ENCODE measurements at places on chromosomes 1 and 21. TPM values are rescaled to one million over a fixed set of nuclear protein-coding genes. Genes with fewer than 3 reads are reported as not detected.

DNA sequence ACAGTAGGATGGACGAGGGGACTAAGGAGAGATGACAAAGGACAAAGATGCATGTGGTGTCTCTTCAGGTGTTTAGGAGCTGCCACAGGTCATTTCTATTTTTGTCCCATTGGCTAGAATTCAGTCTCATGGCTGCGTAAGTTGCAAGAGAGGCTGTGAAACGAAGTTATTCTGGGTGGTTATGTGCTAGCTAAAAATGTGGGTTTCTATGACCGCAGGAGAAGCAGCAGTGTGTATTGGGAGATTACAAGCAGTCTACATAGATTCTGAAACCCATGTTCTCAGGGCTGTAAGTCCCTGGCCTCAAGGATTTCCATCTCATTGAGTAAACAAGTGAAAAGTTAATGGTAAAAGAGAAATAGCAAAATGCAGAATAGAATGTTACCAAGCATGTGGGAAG is 110.7 kb downstream of the SPATA46 start:
- DNase-seq: no peak

ANGPTL3 gene
- not detected for total RNA-seq

DNA sequence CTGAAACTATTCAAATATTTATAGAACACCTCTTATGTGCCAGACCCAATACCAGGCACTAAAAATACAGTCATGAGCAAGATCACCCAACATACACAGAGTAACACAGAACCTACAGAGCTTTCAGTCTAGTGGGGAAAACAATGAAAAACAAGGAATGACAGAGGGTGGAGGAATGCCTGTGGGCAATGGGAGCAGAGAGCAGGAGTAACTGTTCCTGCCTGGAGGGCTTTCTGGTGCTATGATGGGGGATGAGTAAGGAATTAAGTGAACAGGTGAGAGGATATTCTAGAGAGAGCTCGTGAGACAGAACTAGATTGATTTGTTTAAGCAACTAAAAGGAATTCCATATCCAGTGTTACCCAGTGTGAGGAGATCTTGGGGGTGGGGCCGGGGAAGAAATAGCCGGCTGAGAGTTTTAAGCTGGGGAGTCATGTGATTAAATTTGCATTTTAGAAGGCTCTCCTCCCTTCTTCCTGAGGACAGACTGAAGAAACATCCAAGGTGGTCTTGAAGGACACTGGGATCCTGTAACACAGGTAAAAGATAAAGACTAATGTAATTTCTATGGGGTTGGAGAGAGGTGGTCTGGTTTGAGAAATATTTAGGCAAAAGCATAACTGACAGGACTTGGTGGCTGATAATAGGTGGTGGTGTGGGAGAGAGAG is 2.1 kb upstream of the CD53 start:
- no peak for DNase-seq

TRIM46 gene
- total RNA-seq: 25.7 TPM

XKR8 gene
- 17.3 TPM for total RNA-seq

DNA sequence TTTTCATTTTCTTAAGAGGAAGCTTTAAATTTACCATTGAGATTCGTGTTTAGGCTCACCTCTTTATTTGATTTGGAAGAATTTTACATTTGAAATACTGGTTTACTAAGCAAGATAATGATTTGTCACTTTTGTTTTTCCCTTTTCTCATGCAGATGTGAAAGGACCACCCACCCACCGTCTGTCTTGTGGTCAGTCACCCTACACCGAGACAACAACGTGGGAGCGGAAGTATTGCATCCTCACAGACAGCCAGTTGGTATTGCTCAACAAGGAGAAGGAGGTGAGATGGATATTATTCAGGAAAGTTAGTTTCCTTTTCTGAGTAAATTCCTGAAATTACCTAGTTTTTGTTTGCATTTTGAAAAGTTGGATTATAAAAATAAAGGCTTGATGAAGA is 189.5 kb downstream of the RASAL2 start:
- no peak for DNase-seq

DNA sequence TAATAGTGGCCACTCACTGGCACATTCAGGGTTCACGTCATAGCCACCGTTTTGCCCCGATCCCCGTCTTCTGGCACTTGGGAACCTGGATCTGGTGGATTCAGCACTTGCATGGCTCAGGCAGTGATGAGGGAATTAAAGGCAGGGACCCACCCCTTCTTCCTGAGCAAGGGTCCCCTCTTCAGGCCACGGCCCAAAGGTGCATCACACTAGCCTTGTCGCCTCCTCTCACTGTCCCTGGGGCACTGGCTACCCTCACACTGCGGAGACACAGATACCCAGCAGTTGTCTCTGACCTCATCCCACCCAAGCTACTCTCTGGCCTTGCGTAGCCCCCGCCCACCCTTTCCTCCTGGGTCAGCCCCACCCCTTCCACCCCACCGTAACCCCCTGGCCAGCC is 19.9 kb upstream of the LDLRAP1 start:
- DNase-seq: no peak

MINDY1 gene
- total RNA-seq: 28.3 TPM

DNA sequence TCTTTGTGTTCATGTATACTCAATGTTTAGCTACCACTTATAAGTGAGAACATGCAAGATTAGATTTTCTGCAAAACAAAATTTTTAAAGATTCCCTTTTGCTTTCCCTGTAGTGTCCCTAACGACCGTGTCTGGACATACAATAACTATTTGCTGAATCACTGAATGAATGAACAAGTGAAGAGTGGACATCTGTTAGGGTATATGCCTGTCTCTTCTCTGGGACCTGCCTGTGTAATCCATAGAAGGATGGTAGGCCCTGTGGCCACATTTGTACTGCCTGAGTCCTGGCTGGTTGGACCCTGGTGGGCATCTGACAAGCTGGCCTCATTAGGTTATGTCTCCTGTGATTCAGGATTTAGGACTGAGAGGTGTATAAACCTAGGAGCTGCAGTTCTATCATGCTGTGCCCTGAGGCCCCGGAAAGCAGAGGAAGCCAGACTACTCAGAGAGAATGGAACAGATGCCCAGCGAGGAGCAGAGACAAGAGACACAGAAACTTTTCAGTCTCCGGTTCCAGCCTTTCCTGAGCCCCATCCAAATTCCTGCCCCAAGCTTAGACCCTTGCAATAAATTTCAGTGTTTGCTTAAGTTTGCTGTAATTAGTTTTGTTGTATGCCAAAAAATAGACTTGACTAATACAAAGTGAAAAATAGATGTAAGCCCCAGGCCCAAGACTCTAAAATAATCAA is 7.5 kb upstream of the NCF2 start:
- DNase-seq: no peak

DNA sequence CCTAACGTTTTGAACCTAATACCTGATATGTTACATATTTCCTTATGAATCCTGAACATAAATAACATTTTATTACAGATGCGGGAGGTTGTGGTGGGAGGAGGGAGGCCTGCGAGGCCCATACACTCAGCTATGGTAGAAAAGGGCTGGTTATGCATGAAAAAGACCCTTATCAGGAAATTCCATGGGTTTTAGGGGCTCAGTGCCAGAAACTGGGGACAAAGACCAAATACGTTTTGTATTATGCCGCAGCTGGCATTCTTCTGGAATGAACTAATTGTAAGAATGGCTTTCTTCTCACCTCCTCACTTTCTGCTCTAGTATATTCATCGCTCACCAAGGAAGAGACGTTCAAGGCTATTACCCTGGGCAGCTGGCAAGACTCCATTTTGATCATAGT is 76.7 kb downstream of the ADSS2 start:
- DNase-seq: no peak

GRCh38 chr1:108634521-108634920 is 26.4 kb downstream of the HENMT1 start:
- DNase-seq: no peak

DNA sequence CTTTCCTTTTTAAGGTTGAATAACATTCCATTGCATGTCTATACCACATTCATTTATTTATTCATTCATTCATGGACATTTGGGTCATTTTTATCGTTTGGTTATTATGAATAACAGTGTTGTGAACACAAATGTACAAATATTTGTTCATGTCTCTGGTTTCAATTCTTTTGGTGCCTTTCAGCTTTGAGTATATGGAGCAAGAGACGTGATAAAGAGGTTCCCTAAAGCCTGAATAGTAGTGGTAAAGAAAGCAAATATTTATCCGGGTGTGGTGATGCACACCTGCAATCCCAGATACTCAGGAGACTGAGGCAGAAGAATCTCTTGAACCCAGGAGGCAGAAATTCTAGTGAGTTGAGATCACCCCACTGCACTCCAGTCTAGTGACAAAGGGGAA is 5.3 kb upstream of the RLF start:
- DNase-seq: no peak

DNA sequence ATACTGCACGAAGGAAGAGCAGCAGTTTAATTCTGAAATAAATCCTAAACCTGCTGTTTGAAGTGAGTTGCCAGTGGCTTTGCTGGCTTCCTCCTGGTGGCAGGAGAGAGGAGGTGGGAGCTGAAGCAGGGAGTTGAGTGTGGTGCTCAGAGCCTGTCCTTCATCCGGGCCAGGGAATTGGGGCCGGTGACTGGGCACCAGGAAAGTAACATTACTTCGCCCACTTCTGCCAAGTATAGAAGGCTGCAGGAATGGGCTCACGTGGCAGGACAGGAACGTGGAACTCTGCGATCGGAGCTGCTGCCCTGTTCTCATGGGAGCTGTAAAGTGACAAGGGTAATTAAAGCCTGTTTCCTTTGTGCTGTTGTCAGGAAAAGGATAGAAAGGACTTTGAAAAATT is 8.7 kb downstream of the TOR3A start:
- DNase-seq: no peak

- no peak for DNase-seq
Observed at GRCh38 chr1:65020774-65021173, 54.4 kb upstream of the JAK1 start.

CFHR4 gene
- total RNA-seq: not detected

RAB13 gene
- 83.3 TPM for total RNA-seq

GRCh38 chr1:203692565-203693470 is 66.2 kb downstream of the ATP2B4 start:
- DNase-seq: no peak

GRCh38 chr1:109716121-109716520 is 4.1 kb downstream of the GSTM5 start:
- no peak for DNase-seq

AQP10 gene
- total RNA-seq: 0.96 TPM

TSSK3 gene
- 3.9 TPM for total RNA-seq

DNA sequence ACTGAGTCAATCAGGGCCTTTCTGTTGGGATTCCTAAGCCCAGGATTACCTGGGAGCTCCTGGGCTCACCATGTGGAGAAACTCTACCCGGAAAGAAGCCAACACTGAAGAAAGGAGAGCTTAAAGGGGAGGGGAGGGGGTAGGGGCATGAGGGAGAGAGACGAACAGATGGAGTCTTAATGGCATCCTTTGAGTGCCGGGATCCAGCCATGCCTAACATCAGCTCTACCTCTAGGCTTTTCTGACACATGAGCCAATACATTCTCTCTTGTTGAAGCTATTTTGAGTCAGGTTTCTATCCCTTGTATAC is 75.0 kb downstream of the NPHP4 start:
- no peak for DNase-seq

DNA sequence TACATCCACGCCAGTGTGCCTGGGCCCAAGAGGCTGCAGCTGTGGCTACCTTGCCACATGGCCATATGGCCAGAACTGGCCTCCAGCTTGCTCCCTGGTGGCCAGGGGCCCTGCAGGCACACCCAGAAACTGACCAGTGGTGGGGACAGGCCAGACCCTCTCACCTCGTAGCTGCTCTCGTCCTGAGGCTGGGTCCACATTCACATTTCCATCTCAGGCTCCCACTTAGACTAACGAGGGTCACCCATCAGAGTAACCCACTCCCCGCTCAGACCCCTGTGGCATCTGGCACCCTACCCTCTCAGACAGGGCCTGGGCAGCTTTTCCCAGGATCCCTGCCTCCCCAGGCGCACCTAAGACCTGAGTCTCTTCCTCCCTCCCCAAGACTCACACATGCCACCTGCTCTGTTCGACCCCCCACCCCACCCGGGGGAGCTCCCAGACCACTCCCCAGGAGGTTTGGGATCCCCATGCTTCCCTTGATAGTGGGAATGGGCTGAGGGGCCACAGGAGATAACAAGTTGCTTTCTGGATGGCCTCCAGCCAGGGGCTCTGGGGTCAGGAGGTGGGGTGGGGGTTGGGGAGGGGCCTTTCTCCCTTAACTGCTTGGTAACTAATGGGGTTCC is 21.3 kb upstream of the RNU1-4 start:
- no peak for DNase-seq

DNA sequence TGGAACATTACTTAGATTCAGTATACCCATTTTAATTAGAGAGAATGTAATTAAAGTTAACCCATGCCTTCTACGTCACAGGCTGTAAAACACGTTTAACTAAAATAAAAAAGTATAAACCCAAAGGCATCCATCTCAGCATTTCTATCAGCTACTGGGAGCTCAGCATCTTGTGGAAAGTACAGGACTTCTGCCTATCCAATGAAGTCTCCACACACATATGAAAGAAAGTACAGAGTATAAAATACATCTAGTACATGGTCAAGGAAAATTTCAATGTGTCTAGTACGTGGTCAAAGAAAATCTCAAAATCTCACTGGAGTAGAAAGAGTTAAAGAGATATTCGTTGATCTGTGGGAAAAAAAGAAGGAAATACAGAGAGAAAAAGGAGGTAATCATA is 141.4 kb upstream of the ZNHIT6 start:
- no peak for DNase-seq

DNA sequence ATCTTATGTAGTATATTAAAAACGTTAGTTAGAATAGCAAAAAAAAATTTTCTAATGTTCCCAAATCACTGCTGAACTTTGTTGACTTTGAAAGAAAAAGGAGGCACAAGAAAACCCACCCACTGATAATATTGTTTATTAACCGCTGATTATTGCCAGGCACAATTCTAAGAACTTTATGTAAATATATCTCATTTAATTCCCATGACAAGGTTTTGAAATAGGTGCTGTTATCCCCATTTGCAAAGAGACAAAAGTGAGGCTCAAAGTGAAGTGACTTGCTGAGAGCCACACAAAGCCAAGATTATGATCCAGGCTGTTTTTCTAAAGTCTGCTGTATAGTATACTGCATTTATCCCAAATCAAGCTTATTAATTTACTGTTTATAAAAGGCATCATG is 56.4 kb downstream of the SASS6 start:
- DNase-seq: no peak

GRCh38 chr1:118147522-118147921 is 37.5 kb downstream of the SPAG17 start:
- DNase-seq: no peak

DNA sequence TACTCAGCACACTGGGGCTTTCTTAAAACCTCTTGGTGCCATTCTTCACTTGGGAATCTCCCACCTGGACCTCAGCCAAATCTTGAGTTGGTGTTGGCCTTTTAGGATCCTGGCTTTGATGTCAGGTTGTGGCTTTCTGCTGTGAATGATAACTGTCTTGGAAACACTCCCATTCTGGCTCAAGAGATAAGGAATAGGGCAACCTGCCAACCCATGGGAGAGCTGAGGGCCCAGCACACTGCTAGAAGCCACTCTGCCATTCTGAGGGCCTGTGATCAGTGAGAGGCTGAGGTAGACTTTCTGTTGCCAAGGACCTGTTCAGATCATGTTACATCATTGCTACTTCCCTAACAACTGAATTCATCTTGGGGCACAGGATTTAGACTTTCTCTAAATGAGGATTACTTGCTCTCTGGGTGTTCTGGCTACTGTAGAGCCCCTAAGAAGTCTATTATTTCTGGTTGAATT is 45.8 kb downstream of the TTC39A start:
- DNase-seq: no peak
